ENCODE measurements at places on chromosomes 3 and 15.

DNA sequence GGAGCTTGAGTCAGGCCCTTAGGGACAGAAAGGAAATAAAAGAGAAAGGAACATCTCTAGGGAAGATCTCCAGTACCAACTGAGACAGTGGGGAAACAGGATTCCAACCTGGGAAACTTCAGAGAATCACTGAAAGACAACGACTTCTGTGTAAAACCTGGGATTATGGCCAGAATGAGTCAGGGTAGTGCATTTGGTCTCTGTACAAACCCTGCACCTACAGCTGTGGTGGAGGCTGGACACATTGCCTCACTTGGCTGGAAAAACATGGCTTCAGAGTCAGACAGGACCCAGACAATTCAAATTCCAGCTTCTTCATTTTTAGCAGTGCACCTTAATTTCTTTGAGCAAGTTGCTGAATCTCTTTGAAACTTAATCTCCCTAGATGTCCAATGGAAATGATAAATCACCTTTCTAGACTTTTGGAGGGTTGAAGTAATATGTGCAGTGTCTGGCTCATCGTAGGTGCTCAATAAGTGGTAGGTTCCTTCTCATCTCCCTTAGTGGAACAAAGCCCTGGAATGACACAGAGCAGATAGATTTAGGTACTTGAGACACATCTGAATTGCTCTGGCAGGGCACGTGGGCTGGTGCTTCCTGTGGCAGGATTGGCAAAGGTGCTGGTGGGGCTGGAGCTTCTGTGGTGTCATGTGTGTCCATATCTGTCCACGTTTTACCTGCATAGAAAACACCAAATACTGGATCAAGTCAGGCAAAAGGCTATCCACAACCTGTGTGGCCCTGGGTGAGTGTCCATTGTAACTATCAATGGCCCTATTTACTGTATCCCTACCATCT, 6.1 kb upstream of the CLSTN2 start:
- no peak for DNase-seq

- DNase-seq, result no peak
Observed at GRCh38 chr15:69389426-69389825, 24.7 kb upstream of the KIF23 start.

- no peak for DNase-seq
Observed at GRCh38 chr3:117510396-117510795, 800.8 kb downstream of the TUSC7 start.

DNA sequence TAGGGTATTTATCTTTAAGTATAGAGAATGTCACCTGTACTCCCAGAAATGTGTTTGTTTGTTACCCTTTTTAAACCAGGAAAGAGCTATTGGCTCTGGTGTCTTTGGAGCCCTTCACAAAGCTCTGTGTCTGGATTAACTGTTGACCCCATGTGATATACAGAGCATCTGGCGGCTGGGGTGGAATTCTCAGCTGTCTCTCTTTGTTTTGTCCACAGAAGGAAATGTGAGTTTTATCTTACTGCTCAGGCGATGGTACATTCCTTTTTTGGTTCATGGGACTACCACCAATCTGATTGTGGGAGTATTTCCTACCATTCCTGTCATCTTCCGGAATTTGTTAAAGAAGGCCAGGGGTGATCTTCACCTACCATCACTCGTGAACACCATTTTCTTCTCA, 120.3 kb downstream of the AKAP13 start:
- DNase-seq, result no peak
